Stimulated activated CD4-positive, alpha-beta T cell treated with anti-CD3 and anti-CD28 coated beads, Interleukin-1b, Interleukin-23, amount 100 ng/mL, for 1 hour (primary cell): ENCODE measurements at places on chromosomes 5 and 9.

GRCh38 chr9:129570450-129571297, 50.2 kb downstream of the C9orf50 start:
- DNase-seq = no peak

- DNase-seq = no peak
Observed at GRCh38 chr9:38421498-38422211, 2.6 kb downstream of the IGFBPL1 start.

DNA sequence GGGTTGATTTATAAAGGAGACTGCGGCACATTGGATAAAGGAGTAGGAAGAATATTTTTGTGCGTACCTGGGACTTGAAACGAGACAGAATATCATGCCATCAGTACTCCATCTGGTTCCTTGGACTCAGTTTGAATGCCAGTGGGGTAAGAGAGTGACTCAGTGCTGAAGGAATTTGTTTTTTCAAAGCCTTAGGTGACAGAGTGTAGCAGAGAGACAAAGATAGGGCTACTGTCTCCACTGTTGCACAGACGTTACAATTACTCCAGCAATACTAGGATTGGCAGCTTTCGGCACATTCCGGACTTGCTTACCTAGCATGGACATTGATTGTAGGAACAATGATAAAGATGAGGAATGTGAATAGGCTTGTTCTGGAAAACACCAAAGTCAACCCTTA, 250.7 kb downstream of the KCTD16 start:
- DNase-seq = no peak

- DNase-seq = no peak
Observed at GRCh38 chr9:108150736-108151586, 661.4 kb upstream of the KLF4 start.

GRCh38 chr5:17269201-17269600, 51.8 kb downstream of the BASP1 start:
- no peak for DNase-seq

- DNase-seq = no peak
Observed at GRCh38 chr5:179238628-179238970, 106.7 kb downstream of the ADAMTS2 start.

- no peak for DNase-seq
Observed at GRCh38 chr9:25310961-25311360, 367.3 kb downstream of the TUSC1 start.

DNA sequence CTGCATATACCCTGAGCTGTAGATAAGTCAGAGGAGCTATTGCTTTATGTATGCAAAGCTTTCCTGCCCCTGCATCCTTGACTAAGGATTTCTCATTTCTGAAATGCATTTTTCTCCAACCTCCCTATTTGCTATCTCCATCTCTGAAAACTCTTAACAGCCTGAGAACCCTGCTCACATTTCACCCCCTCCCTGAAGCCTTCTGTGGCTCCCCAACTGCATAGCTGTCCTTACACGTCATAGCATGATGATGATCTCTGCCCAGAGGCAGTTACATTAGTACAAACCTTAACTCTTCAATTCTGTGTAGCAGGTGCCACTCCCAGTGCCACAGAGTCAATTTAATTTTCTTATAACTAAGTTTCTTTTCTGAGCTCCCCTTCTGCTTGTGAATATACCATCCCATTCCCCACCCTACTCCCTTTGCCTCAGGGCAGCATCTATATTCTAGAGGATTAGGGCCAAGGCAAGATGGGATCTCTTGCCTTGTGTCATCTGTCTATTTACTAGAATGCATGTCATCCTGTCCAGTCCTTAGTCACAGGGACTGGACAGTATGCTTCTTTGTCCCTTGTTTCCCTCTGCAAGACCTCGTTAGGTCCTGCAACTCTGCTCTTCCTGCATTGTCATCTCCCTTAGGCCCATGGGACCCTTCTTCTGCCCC, 149.7 kb upstream of the SPRY4 start:
- DNase-seq = no peak

DNA sequence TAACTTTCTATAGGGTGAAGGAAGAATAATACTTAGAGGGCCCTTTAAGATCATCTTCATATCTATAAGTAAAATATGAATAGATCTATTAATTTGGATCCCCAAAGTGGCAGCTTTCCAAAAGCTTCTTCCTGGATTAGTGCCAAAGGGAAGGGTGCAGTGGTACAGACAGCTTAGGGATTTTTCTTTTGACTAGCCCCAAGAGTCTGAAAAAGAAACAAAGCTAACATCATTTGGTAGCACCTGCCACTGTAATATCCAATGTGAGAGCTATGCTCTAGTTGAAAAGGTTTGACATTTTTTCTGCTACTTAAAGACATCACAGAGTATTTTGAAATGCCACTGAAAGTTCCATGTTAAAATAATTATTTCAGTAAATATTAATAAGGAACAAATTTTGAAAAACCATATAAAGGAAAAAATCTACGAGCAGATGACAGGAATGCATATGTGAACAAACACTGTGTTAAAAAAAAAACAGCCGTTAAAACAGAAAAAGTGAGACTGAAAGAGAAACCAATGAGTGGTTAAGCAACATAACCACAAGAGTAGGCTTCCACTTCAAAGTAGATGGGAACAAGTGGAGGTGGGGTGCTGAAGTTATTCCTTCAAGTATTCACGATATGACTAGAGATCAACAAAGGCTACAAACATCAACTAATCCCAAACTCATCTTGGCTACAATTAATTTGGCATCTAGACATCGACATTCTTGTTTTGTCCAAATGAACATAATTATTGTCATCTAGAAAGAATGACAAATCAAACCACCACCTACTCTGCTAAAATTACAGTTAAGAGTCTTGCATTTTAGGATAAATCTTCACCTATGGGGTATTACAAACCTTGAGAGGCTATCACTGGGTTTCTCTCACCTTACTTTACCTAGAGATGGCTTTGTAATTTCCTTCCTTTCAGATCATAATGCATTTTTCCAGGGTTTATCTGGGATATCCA, 137.5 kb downstream of the CPLANE1 start:
- DNase-seq = no peak

DNA sequence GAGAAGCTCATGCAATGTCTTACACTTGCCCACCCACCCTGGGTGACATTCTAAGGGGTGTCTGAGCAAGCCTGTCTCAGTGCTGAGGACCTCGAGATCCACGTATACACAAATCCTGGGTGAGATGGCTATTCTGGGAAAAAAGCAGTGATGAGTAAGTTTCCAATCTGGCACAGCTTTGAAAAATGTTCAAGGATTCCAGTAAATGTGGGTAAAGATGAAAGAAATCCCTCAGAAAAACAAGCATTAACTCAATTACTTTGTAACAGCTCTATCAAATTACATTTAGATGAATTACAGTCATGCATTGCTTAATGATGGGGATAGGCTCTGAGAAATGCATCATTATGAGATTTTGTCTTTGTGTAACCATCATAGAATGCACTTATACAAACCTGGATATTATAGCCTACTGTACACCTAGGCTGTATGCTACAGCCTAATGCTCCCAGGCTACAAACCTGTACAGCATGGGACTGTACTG, 26.9 kb downstream of the GOLM1 start:
- no peak for DNase-seq

DNA sequence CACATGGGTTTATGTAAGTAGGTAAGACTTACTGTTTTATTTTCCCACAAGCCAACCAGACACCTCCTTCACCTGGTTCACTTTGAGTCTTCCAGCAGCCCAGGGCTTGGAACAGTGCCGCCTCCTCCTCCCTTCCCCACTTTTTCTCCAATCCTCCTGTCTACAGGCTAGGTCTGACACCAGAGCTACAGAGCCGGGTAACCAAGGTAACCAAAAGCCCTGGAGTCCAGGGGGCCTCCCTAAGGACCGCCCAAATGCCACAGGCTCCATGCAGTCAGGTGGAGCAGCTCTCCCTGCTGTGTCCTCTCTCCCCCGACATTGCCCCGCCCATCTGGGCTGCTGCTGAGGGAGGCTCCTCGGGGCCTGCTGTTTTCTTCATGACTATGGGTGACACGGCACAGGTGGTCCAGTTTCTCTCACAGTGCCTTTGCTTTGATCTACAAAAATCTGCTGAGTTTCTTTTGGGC, 138.0 kb upstream of the EFNA5 start:
- no peak for DNase-seq

DNA sequence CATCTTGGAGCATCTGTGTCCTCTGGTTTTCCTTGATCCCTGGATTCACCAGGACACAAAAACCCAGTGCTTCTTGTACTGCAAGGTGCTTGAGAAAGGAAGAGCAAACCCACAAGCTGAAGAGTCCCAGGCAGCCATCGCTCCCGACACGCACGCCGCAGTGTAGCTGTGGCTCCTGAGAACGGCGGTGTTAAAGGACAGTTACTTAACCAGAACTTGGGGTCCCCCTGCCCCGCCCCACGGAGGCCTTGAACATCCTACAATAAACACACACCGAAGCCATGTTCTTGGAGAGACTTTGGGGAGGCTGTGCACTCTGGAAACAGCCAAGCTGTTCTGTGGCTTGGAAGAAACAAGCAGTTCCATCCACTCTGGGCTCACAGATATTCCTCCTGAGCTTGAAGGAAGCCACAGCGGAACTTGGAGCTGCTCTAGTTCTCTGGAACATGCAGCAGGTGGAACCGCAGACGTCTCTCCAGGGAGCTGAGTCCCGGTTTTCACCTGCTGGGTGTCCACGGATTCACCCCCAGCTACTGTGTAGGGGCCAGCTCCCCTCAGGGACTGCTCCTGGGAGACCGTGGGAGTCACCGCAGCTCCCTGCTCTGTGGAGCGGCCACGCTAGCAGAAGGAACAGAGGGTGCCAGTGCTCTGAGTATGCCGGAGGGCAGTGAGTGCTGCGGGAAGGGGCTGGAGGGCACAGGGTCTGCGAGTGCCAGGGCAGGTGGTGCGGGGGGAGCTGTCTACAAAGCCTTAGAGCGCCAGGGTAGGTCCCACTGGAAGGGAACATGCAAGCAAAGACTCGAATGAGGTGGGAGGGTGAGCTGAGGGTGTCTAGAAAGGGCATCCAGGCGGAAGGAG, 107.3 kb downstream of the ADAMTS2 start:
- no peak for DNase-seq

DNA sequence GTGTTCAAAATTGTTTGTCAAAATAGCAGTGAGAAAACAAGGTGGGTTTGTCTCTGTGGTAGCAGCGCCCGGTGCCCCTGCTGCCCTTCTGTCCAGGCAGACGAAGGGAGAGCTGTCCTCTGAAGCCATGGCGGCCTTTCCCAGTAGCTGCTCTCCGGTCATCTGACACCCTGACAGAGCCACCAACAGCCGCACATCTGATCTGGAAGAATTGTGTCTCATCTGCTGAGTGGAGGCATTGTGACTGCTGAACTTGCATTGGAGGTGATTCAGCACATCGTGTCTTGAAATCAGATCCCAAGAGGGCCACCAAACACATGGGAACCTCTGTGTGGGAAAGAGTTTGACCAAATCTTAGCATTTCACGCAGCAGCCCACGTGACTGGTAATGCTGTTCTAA, 337.6 kb upstream of the IRX1 start:
- DNase-seq = no peak

GRCh38 chr5:90503596-90503995, 25.8 kb downstream of the LYSMD3 start:
- no peak for DNase-seq

DNA sequence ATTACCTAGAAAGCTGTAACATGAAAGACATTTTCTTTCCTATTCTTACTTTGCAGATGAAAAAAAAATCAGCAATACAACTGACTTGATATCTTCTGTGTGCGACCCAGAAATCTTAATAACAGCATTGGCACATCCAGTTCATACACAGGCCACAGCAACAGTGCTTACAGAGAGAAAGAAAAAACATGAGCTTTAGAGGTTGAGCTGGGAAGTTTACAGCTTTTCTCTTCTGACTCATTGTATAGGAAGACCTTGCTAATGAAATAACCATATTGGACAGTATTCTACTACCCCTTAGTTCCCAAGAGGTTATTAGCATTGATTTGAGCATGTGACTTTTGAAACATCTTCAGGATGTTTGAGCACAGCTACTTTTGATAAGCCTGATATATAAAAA, 1033.4 kb upstream of the DMAC1 start:
- no peak for DNase-seq

DNA sequence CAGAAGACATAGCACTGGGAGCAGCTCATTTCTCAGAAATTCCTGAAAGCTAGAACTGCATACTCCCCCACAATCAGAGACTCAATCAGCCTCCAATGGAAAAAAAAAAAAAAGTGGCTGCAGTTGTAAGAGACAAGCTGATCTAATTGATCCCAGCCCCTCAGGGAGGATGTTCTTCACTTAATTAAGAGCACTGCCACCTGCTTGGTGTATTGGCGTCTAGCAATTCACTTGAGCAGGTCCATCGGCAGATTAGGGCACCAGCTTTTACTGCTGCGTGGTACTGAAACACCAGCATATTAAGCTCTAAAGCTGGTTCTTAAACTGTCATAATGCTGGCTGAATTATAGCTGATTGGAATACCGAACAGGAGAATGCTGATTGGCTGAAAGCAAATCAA, 1890.1 kb upstream of the WWC1 start:
- DNase-seq = no peak

DNA sequence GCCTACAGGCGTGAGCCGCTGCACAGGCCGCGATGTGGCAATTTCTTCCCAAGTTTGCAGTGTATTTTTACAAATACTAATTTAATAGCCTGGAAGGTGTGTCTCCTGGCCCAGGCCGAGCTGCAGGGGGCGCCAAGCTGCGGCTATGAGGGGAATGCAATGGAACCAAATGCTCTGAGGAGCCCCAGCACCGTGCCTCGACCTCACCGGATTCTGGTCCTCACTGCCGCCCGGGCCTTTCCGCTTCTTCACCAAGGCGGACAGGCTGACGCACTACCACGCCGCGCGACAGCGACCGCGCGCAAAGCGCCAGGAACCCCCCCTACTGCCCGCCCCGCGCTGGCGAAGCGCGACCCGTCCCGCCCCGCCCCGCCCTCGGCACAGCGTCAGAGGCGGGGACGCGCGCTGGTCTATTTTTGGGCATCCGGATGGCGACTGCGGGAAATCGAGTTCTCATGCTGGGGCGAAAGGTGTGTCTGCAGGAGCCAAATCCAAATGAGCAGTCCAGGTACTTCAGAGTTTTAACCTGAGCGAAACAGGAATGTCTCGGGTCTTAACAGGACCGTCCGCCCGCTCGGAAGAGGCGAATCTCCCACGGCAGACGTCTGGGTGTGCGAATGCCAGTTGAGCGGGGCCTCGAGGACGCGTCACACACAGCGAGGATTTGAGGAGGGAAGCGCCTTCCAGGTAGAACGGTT, 31.7 kb upstream of the PRXL2C start:
- peak; percentile 27 for DNase-seq

DNA sequence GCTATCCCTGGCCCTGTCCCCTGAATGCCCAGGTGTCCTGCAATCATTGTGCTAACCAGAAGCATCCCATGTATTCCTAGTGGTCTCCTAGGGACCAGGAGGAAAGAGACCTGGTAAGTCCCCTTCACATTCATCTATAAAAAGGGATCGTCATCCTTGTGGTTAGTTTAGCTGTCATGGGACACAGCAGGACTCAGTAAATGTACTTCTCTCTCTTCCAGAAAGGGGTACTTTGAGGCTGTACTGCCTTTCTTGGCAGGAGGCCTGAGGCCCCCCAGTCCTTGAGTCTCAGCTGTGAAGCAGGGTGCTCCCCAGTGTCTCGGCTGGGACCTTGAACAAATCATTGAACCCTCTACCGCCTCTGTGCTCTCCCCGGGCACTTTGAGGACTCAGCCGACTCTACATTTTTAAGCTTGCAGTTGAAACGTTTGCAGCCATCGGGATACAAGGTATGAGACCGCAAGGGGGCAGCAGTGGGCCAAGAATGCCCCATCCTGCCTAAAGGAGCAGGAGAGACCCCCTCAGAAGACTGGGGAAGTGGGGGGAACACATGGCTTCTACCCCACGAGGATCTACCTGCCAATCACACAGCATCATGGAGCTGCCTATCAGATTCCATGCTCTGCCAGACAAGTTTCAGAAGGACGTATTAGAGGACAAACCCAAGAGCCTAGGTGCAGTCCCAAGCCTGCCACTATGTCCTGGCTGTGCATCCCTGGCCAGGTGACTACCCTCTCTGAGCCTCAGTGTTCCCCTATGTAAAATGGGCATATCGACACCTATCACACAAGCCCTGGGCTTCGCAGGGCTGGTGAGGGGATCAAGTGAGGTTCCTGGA, 2.4 kb upstream of the PHYKPL start:
- DNase-seq = peak; percentile 56
